GM12865 (cell line): ENCODE measurements at places on chromosomes 5 and 9.

DNA sequence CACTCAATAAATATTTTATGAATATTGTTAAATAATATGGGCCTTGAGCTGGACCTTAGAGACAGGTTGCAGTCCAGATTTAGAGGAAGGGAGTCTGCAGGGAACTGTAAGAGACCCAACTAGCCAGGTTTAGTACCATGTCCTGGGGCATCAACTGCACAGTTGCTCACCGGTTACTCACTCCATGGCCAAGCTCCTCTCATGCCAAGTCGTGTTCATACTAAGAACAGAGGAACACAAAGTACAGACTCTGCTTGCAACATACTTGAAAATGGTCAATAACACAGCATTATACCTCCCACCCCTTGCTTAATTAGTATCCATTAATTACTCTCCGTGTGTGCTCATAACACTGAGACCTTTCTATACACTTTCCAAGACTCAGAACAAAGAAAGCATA is 317.6 kb upstream of the PIK3R1 start:
- DNase-seq: no peak

DNA sequence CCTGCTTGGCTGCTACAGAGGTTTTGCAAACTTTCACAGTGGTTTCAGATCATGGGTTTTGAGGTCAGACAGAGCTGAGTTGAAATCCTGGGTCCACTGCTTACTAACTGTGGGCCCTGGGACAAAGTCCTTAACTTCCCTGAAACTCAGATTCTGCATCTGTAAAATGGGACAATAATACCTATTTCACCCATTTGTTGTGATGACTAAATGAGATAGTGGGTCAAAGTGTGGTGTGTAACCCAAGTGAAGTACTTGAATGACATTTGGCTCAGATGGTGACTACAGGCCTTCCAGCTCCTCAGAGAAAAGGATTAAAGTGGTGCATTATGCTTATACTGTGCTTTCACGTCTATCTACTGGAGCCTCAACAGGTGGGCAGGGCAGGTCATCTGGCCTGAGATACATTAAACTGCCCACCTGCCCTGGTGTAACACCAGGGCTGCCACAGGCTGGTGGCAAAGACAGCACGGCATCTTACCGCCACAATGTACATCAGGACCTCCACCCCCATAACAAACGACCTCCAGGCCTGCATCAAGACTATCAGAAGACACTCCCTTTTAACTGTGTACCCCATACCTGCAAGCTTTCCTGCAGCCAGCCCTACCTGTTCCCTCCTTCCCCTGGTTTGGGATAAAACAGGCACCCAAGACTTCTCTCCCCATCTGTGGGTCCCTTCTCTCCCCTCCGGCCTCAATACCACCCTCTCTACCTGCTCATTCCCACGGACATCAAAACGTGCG is 846 bp upstream of the TRAF1 start:
- peak; percentile 65 for DNase-seq

- no peak for DNase-seq
Observed at GRCh38 chr5:73306741-73307275, 133.8 kb downstream of the TMEM174 start.

DNA sequence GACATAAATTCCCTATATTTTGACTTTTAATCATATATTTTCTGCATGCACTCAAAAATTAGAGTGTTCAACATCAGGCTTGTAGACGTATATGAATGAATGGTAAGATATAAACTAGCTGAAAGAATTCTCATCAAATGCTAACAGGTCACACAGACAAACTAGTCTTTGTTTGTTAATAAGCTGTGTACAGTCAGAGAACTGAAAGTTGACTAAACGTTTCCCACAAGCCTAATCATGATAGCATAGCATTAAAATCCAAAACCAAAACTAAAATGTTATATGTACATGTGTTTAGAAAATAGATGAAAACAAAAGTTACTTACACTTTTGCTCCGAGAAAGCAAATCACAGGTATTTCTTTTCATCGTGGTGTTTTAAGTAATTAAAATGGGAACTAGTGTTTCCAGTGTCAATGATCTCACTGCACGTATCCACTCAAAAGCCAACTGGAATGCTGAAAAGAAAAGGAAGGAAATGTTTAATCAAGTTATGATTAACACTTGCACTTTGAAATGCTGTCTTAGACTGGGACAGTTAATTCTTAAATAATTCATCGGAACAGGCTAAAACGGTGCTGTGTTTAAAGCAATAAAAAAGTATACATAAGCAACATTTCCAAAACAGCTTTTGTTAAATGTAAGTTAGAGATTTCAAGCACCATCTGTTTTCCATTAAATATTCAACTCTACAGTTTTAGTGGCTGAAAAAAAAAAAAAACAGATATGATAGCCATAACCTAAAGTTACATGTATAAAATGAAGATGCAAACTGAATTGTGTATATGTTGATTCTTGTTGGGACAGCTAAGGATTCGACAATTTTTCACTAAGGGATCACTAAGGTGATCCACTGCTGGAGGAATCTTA is 291.9 kb upstream of the PDE4D start:
- DNase-seq: peak; percentile 11

GRCh38 chr5:74889523-74890105 is 23.4 kb upstream of the FAM169A start:
- DNase-seq: peak; percentile 63

GRCh38 chr9:117414906-117415331 is at the start of gene ASTN2:
Gene ASTN2, minus strand, starts transcription at chr9:117415057. Its CDS starts 119 bp downstream, at chr9:117414938.
- DNase-seq: no peak

DNA sequence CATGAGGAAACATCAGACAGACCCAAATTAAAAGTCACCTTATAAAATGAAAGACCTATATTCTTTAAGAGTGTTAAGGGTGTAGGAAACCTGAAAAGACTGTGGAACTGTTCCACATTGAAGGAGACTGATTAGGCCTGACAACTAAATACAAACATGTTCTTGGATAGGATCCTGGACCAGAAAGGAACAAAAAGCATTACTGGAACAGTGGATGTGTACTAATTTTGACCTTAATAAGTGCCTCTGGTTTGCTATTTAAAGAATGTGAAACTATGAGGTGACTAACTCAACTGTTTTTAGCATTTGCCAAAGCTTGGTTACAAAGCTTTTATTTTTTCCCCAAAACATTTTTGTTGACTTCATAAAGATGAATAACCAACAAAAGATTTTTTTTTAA is 340.6 kb downstream of the CAAP1 start:
- DNase-seq: no peak

- DNase-seq: peak; percentile 51
Observed at GRCh38 chr9:130997925-130998596, 10.9 kb upstream of the LAMC3 start.

DNA sequence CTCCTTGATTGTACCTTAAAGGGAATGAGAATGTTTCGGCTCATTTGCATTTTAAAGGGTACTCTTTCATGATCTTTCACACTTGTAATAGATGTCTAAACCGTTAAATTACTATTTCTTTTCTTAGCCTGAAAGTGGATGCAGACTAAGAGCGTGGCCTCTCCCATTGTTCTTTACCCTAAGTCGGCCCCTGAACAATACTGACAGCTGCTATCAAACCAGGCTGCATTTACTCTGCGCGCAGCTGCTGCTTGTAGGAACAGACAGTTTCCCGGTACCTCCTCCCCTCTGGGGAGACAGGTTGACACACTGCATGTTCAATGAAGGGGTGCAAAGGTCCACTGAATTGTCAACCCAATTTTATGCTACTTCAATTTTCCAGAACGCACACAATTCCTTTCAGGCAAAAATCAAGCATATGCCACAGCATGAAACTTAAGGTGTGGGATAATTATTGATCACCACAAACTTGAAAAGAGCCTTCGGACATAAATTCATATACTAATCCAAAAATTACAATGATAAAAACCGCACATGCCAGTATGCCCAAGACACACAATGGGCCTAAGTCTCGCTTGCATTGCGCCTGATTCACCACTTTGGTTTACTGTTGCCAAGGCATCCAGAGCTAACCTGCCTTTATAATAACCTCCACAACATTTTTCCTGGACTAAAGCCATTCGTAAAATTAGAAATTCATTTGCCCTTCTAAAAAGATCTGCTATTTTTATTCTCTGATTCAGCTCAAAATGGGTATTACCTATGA is 39.7 kb downstream of the TLE1 start:
- DNase-seq: no peak

DNA sequence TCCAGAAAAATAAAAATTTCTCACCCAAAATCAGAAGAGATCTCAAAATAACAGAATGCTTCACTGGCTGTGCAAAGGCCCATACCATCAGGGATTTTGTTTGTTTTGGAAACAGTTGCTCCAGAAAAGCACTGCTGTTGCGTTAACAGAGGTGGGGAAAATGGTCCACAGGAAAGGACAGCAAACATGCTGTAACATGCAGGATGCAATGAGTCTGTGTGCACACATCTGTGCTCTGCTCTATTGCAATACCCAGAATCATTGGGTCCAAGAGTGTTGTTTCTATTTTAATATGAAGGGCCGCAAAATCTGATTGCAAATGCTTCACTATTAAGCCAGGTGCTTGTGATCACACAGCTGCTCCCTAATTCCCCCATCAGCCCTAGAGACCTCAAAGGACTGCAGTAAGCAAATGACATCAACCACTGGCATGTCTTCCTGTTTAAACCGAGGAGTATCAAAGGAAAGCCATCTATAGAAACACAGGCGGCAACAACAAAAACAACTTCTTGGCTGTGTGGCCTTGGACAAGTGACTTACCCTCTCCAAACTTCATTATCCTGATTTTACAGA is 141.0 kb downstream of the DCP2 start:
- no peak for DNase-seq

GRCh38 chr5:114912189-114912920 is 257.4 kb downstream of the TRIM36 start:
- DNase-seq: no peak

- no peak for DNase-seq
Observed at GRCh38 chr5:80799041-80799440, 144.3 kb upstream of the DHFR start.

GRCh38 chr5:57199866-57200265 is 26.0 kb downstream of the GPBP1 start:
- DNase-seq: no peak

GRCh38 chr5:107853031-107853430 is 182.3 kb upstream of the EFNA5 start:
- no peak for DNase-seq

- no peak for DNase-seq
Observed at GRCh38 chr5:74772359-74772758, 5.3 kb downstream of the NSA2 start.

DNA sequence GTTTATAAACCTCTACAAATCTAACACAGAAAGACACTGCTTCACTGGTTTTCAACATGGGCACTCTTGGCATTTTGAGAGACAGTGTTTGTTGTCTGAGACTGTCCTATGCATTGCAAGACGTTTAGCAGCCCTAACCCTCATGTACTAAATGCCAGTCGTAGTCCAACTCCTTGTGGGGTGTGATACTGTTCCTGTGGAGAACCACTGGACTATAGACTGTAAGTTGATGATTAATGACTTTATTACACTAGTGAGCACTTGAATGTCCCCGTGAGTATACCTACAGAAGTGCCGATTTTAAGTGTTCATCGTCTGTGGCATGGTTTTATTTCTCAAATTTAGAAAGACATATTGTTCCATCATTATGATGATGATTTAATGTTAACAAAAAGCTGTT is 46.2 kb downstream of the RECK start:
- no peak for DNase-seq
